ENCODE measurements at places on chromosomes 13 and 19.
A peak's percentile ranks its signal among the peaks of the same experiment; 100 is the strongest.

DNA sequence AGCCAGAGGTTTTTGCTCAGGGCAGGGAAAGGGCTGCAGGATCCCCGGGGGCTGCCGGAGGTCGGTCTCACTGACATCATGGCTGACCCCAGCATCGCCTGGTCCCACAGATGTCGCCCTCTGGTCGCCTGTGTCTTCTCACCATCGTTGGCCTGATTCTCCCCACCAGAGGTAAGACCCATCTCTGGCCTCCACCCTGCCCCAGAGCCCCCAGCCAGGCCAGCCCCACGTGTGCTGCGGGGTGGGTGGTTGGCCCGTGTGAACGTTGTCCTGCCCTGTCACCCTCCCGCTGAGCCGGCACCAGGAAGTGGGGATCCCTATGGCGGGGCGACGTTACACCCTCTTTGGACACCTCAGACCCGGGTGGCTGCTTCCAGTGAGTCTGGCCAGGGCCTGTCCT lies 906 bp downstream of the FXYD5 start:
- no peak for DNase-seq

GRCh38 chr13:35741657-35742056 lies 265.2 kb upstream of the MAB21L1 start:
- DNase-seq: no peak

DNA sequence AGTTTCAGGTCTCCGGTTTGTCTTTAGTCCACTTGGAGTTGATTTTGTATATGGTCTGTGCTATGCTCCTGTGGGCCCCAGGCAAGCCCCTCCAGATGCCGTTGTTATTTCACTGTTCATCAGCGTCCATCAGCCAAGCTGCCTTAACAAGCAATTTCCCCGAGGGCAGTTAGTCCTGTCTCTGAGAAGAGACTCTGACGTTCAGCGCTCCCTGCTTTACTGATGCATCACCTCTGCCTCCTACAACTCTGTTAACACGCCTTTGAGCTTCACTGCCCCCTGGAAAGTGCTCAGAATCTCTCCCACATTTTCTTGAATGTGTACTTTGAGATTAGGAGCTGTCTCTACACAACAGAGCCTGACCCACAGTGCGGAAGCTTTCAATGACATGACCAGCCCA lies 41.8 kb upstream of the UBAC2 start:
- no peak for DNase-seq

GRCh38 chr13:33863188-33863789 lies 45.3 kb downstream of the RFC3 start:
- DNase-seq: no peak

- no peak for DNase-seq
Observed at GRCh38 chr19:19540715-19541515, 2.9 kb downstream of the CILP2 start.

DNA sequence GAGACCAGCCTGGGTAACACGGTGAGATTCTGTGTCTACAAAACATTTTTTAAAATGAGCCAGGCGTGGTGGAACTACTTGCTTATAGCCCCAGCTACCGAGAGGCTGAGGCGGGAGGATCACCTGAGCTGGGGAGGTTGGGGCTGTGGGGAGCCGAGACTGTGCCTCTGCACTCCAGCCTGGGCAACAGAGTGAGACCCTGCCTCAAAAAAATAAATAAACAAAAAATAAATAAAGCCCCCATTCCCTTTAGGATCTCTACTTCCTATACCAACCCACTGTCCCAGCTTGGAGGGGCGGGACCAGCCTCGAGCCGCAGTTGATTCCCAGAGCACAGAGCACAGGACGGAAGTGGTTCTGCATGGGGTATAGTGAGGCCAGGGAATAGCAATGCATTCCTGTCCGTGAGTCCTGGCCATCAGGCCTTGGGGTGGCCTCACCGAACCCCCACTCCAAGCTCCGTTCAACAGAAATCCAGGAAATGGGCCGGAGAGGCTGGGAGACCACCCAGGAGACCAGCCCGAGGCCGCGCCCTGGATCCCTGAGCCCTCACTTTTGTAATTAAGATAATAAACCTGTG lies 4.9 kb upstream of the PTBP1 start:
- no peak for DNase-seq

DNA sequence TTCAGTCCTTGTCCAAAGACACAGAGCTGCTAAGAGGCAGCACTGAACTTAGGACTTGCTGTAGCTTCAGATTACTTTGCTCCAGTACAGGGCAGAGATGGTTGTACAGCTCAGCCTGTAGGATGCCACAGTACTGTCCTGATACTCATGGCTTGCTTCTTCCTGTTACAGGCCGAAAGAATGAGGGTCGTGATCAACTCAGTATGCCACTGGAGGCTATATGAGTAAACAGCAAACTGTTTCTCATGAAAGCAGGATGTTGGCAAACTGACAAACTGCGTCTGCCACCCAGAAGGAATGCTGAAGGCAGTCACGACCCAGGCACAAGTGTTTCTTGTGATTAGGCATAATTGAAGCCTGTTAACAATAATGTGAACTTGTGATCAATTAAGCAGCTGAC lies 2.8 kb downstream of the ZNF749 start:
- no peak for DNase-seq

GRCh38 chr19:7868671-7869452 lies 5.3 kb downstream of the PRR36 start:
- peak; percentile 22 for DNase-seq

- no peak for DNase-seq
Observed at GRCh38 chr13:99220199-99220935, 19.7 kb downstream of the UBAC2 start.

GRCh38 chr19:38644719-38645118 lies 2.7 kb upstream of the ACTN4 start:
- DNase-seq: no peak

GRCh38 chr13:31970231-31970930 lies 61.2 kb upstream of the FRY start:
- peak; percentile 78 for DNase-seq

GRCh38 chr19:52397310-52398080 lies at the start of gene ZNF528:
Gene ZNF528 (plus strand): TSS chr19:52397849. CDS start chr19:52402014, 4,165 bp downstream.
- DNase-seq: peak; percentile 88

DNA sequence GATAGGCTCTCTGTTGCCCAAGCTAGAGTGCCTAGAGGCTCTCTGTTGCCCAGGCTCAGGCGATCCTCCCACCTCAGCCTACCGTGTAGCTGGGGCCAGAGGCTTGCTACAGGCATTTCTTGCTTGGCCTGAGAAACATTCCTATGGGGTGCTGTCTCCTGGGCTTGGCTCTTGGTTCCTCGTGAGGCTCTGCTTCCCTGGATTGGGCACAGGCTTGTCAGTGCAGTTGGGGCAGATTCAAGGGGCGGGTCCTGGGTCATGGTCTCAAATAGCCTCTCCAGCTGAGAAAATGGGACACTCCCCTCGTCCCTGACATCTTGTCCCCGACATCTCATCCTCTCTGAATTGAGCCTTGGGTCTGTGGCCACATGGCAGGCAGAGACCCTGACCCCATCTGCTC lies 4.9 kb downstream of the TSSK6 start:
- no peak for DNase-seq

GRCh38 chr13:35785576-35786303 lies 309.3 kb upstream of the MAB21L1 start:
- DNase-seq: no peak
